ENCODE measurements at places on chromosomes 16 and 17. TPM values are rescaled to one million over a fixed set of nuclear protein-coding genes. Genes with fewer than 3 reads are reported as not detected.
A peak's percentile ranks its signal among the peaks of the same experiment; 100 is the strongest.

DNA sequence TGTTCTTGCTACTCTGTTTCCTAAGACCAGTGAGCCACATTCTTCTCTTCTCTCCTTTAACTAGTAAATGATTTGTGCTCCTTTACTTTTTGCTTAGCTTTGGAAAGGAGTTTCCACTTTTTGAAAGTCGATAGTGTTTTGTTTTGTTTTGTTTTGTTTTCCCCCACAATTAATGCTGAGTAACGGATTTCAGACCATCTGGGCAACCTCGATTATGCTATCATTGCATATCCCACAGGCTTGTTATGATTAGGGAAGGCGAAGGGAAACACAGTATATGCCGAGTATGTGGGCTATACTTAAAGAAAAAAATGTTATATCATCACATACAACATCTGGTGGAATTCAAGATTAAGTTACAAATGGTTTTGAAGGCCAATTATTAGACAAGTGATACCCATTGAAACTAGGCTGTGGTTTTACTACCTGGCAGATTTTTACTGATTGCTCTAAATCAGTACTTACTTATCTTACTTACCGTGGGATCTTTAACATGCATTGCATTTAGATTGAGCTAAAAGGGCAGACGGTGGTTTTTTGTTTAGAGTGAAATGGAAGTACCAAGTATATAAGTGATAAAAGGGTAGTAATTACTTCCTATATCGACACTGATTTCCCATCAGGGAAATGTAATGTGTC lies 361.3 kb upstream of the SOX9 start:
- DNase-seq, result peak; percentile 32

DNA sequence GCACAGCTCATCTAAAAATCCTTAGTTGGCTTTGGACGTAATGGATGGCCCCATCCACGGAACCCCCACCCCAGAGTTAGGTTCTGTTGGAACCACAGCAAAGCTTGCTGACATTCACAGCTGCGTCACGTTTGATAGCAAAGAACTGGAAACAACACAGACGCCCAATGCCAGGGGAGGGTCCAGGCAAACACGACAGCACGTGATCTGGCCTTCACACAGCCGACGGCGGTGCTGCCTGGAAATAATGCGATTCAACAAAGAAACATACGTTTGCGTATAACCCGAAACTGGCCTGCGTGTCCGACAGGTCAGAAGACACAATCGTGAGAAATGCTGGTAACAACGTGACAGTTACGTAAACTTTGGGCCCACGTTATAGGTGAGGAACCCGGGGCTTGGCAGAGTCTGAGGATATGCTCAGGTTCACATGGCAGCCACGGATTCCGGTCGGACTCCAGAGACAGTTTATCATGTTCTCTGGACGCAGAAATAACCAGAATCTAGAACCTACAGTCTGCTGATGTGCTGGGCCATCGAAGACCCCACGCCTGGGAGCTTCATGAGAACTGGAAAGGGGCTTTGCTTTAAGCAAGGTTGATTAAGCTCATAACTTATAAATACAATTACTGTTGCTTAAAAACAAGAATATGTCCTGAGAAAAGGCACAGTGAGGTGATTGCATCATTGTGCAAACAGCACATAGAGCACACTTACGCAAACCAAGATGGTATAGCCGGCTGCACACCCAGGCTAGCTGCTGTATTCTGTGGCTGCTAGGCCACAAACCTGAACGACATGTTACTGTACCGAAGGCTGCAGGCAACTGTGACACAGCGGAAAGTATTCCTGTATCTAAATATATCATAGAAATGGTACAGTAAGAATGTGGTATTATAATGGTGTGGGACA lies 70.4 kb downstream of the RPH3AL start:
- no peak for DNase-seq

GRCh38 chr17:75844530-75845057 lies 390 bp upstream of the UNC13D start:
- DNase-seq, result no peak

DNA sequence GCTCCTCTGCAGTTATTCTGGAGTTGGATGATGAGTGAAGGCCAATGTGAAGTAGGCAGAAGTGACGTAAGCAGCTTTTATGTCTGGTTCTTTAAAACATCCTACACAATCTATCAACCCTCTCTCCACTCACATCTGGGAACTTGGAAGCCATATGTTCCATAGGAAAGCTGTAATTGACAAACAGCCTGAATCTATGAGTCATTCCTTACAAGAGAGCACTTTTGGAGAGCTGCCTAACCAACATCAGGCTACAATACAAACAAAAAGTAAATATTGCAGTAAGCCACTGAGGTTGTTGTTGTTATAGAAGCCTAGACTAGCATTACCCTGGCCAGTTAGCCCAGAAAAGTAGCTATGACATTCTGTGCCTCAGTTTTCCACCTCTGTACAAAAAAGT lies 5.9 kb downstream of the CCL7 start:
- DNase-seq, result peak; percentile 97

DNA sequence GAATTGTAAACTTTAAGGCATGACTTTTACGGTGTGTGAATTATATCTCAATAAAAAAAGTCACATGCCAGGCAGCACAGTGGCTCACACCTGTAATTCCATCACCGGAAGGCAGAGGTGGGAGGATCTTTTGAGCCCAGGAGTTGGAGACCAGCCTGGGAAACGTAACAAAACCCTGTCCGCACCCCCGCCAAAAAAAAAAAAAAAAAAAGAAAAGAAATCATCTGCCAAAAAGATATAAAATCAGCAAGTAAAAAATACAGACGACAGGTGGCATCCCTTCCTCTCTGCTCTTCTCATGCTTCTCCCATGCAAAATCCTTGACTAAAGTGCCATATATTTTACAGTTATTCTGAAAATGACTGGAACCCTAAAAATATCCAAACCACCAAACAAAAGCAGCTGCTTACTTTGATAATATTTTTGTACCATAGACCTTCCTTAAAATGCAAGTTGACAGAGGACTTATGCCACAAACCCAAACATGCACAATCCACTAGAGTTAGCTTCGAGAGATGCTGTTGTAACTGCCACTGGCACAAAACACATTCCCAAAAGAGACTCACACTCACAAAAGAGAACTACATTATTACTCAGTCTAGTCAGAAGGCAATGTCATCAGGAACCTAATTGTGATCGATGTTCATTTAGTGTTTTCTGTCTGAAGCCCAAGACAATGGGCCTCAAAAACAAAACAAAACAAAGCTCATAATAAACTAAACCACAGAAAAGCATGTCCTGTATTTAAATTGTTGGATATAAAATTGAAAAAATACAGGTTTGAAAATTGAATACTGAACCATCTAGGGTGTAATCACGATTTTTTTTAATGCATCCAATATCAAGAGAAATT lies 2.4 kb downstream of the CRLF3 start:
- no peak for DNase-seq

TAF15 gene
- total RNA-seq, result 46.8 TPM

Data from IMR-90 (cell line).